ENCODE measurements at places on chromosomes 5 and 9.

DNA sequence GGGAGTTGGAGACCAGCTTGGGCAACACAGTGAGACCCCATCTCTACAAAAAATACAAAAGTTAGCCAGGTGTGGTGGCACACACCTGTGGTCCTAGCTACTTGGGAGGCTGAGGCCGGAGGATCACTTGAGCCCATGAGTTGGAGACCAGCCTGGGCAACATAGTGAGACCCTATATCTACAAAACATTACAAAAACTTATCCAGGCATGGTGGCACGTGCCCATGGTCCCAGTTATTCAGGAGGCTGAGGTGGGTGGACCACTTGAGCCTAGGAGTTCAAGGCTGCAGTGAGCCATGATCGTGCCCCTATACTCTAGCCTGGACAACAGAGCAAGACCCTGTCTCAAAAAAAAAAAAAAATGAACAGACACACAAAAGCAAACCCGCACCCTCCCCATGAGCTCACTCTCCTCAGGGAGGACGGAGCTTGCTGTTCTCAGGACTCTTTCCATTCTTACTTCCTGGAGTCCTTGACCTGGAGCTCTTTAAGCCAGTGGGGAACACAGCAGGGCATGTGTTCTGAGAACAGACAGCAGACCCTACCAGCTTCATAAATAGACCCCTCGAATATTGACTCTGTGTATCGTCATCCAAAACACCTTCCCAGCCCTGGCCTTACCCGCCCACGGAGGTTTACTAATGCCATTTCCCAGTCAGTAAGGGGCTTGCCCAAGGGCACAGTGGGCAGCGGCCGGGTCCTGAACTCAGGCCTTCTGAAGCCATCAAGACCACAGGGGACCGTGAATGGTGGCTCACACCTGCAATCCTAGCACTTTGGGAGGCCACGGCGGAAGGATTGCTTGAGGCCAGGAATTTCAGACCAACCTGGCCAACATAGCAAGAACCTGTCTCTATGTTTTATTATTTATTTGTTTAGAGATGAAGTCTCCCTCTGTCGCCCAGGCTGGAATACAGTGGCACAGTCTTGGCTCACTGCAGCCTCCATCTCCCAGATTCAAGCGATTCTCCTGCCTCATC is 11.1 kb downstream of the PTGES2 start:
- DNase-seq, result no peak

- peak; percentile 38 for DNase-seq
These were observed 701 bp upstream of the ZNF462 start for GRCh38 chr9:106862110-106862820.

DNA sequence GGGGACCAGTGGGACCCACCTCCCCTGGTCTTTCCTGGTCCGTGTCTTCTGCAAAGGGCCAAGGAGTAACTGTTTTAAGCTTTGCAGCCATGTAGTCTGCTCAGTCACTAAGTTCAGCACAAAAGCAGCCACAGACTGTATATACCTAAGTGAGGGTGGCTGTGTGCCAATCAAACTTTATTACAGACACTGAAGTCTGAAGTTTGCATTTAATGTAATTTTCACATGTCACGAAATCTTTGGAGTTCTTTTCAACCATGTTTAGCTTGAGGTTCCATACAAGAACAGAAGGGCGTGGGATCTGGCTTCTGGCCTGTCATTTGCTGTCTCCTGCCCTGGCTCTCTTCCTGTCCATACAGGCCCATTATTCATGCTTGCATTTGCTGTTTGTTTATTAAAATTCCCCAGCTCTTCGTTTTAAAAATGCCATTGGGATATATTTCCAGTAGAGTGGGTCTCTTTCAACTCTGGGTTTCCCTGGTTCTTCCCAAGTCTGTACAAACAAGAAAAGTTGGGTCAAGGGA is 64.2 kb upstream of the ECM2 start:
- no peak for DNase-seq

GRCh38 chr9:35529161-35529823 is 39.4 kb downstream of the RUSC2 start:
- no peak for DNase-seq

Measured in GM13977 (cell line).